ACHN (cell line): ENCODE measurements at places on chromosomes 3 and 15.
A peak's percentile ranks its signal among the peaks of the same experiment; 100 is the strongest.

GRCh38 chr3:177657243-177657642 lies 460.0 kb upstream of the TBL1XR1 start:
- no peak for DNase-seq

DNA sequence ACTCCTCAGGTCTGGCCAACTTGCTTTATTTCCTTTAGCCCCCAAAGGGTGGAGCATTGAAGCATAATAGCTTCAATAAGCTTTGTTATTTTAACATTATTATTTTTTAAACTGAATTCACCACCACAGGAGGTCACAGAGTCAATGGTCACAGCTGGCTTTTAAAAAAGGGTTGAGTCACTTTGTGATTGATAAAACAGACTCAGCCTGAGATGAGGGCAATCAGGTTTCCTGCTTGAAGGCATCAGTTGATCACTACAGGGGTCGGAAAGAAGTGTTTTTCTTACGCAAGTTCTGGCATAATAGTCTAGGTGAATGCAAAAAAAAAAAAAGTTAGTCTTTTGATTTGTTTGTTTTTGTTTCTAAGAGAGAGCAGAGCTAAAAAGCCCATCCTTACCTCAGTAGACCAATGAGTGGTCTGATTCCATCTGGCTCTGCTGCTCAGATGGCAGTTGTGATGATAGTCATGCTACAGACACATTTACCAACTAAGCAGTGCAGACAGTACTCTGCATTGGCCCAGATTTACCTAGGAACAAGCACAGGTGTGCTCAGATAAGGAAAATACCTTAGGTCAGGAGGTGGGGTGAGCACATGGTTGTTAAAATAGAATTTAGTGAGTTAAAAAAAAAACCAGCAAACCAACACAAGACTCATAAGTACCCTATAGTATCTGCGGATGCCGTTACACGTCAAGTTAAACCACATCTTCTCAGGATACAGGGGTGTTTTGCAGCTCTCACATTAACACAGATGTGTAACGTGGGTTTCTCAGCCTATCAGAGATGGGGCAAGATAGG lies 22.6 kb downstream of the ZNF80 start:
- DNase-seq: no peak

- no peak for DNase-seq
These were observed 40.4 kb upstream of the VEPH1 start for GRCh38 chr3:157543501-157544035.

- no peak for DNase-seq
These were observed 597.2 kb downstream of the EDEM1 start for GRCh38 chr3:5784690-5785089.

DNA sequence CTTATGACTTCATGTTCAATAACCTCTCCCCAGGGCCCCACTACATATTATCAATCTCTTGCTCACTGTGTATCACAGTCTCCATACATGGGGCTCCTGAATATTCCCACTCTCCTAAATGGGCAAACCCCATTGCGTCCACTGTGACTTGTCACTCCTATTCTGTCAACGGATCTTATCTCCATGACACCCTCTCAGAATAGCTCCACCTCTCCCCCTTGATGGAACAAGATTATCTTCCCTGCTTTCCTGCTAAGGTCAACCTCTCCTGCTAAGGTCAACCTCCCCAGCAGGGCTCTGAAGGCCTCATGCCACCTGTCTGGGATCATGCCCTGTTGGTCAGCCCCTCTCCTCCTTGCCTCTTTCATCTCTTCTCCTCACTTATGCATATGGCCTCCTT lies 1.8 kb downstream of the CLDN18 start:
- DNase-seq: no peak

DNA sequence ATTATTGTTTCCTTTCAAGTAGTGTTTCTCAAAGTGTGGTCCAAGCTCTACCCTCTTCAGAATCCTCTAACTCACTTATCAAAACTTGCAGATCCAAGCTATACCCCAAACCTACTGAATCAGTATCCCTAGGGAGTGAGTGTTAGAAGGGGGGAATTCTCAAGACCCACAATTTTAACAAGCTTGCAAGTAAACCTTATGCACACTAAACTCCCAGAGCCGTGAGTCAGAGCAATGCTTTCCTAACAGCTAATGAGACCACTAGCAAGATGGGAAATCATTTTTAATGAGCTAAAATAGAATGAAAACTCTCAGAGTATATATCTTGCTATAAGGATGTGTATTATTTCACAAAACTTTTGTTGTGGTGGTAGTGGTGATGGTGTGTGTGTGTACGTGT lies 41.1 kb upstream of the SRGAP3 start:
- DNase-seq: no peak

- DNase-seq: no peak
These were observed 90.1 kb downstream of the AAGAB start for GRCh38 chr15:67164401-67164791.

- peak; percentile 35 for DNase-seq
These were observed at the start of gene TM4SF18 for GRCh38 chr3:149333176-149333859. Gene TM4SF18 (minus strand): TSS chr3:149333636. CDS start chr3:149333382, 254 bp downstream.

- DNase-seq: peak; percentile 32
These were observed 52.7 kb upstream of the SPTSSB start for GRCh38 chr3:161423911-161424522.

DNA sequence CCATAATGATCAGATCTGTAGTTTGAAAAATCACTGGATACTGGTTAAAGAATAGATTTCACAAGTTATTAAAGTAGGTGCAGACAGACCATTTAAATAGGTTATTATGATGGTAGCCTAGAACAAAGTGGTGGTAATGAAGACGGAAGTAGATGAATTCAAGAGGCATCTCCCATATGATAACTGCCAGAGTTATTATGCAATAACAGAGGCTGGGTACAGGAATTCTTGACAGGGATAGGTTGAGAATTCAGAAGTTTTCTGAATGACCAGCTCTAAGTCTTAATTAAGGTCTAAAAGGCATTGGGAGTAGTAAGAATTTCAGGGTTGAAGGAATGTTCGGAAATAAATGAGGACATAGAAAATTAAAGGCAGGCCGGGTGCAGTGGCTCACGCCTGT lies 108.9 kb downstream of the PEAK1 start:
- no peak for DNase-seq

GRCh38 chr3:53219895-53220483 lies 35.8 kb downstream of the TKT start:
- peak; percentile 79 for DNase-seq

GRCh38 chr15:45572617-45573016 lies 14.6 kb upstream of the BLOC1S6 start:
- DNase-seq: no peak

GRCh38 chr15:59825901-59826300 lies 136.8 kb upstream of the BNIP2 start:
- no peak for DNase-seq

- no peak for DNase-seq
These were observed 36.1 kb downstream of the LSM3 start for GRCh38 chr3:14214764-14215163.

DNA sequence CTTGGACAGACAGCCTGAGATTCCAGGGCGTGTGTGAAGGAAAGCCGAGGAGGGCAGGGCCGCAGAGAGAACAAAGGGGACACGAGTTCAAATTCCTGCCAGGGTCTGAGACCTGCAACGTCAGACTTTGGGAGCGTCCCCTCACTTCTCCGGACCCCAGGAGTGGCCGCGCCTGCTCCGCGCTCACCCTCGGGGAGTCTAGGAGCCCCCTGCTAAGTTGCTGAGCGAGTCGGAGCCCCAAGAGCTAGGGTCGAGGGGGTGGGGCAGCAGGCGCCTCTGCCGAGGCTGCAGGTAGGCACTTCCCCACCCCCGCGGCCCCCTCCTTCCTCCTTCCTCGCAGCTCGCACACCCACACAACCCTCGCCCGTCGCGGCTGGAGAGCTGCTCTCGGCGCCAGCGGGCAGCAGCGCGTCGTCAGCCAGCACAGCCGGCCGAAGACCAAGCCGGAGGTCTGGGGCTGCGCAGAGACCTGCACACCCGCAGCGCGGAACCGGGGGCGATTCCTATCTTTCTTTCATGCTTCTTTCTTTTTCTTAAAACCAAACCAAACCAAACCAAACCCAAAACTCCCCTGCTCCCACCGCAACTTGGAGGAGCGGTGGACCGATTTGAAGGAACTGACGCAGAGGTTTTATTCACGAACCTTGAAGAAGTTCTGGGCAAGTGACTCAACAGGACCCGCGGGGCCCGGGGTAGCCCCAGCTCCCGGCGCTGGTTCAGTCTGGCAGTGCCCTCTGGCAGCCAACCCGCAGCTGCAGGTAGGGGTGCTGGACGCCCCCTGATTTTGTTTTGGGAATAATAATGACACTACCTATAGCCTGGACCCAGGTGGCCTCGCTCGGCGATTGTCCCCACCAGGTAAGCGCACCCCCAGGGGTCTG lies at the start of gene ANKRD34C:
TSS of gene ANKRD34C (plus strand) at position 352 of the 881 bp plus-strand sequence. CDS start 10,563 bp downstream, outside the sequence.
- DNase-seq: no peak

- no peak for DNase-seq
These were observed 58.4 kb downstream of the GAP43 start for GRCh38 chr3:115681736-115682135.

DNA sequence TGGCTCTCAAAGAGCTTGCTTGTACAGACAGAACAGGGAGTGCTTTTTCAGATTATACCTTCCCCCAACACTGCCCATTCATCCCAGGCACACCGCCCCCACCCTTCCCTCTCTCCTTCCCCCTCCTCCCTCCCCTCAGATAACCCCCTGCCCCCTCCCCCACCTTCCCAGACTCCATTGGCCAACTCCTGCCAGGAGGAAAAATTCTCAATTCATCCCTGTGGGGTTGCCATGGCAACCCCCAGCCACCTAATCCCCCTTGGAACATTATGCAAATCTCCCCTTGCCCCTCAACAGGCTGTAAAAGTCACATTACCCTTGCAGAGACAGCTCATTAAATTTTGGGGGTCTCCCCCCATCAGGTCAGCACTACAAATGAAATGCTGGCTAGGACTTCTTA lies 14.3 kb downstream of the TLE3 start:
- no peak for DNase-seq

DNA sequence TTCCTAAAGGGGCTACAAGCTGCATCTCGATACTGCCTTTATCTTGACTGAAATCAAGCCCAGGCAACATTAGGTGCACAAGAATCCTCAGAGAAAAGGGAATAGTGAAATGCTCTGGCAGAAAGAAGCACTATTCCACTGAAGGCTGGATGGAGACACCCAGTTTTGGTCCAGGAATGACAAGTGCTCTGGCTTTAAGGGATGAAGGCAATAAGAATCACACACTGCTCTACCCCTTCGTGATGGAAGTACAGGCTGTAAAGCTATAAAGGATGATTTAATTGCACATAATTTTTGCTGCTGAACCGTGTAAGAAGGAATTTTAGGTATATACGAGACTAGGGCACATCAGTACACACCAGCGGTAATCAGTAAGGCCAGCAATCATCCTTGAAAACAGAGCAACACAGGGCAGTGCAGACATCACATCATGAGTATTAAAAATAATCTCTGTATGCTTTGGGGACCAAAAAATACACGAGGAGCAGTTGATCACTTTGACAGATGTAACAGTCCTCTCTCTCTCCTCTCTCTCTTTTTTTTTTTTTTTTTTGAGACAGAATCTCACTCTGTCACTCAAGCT lies 414.6 kb upstream of the TBL1XR1 start:
- DNase-seq: no peak

DNA sequence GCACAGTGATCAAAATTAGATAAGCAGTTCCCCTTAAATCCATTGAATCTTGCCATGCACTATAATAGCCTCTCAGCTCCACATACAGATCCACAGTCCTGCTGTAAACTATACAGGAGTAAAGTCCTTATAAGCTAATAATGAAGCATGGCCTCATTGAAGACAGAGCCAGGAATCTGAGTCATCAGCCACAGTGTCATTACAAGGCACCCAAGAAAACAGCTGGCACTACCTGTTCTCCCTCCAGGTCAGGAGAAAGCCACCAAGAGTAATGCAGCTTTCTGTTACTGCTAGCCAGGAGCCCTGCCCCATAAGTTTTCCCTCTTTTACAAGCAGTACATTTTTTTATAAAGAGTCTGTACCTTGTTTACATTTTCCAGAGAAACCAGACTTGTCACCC lies 27.3 kb downstream of the WDR49 start:
- no peak for DNase-seq

DNA sequence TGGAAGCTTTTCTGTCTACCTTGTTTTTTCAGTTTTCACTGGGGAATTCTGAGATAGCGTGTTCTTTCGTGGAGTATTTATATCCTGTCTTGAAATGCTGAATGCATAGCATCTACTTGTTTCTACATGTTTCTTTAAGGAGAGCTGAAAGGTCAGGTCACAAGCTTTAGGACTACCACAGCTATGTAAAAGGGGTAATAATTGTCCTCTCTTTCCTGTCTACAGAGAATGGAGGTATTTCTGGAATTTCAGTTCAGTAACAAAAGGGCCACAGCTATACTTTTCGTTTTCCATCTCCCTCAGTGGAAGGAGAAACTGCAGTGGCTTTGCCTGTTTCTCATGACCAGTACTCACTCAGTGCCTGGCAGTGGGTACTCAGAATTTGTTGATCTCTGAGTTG lies 4.7 kb downstream of the INAFM2 start:
- peak; percentile 37 for DNase-seq

DNA sequence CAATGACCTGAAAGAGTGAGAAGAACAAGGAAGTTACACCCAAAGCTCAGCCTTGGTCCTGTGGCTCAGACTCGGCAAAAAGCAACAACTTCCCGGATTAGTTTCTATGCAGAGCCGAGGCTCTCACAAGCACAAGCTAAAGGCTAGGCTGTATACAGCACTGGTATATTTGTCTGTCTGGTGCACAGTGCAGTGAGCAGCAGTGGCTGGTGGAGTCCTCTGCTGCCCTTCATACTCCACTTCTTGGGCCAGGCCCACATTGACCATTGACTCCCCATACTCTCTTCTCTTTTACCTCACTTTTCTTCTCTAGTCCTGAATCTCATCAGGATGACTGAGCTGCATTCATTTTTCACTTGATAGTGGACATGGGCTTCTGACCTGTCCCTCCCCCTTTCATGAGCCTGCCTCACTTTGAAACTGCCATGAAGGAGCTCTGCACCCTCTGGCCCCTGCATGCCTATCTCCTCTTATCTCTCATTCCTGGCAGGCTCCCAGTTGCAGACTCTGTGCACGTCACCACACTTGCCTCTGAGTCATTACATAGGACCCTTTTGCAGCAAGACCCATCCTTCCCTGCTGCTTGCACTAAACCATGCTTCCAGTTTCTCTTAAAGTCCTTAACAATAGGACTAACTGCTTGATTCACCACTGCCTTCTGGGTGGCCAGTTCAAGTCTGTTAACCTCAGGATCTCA lies 379.3 kb downstream of the NTRK3 start:
- DNase-seq: no peak

DNA sequence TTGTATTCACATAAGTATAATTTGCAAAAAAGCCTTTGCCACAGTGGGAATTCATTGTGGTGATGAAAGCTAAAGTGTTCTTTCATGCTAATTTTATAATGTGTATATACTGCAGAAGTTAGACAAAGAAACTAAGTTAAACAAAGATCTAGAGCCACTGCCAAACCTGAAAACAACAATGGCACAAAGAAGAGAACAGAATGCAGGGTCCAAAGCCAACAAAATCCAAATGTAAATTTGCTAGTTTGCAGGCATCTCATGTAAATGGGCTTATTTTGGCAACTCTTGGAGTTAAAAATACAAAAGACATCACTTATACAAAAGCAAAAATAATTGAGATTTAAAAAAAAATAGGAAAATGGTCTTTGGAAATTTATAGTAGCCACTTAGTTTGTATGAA lies 123.0 kb downstream of the TCF12 start:
- DNase-seq: no peak

GRCh38 chr3:114299421-114299820 lies 5.6 kb downstream of the TIGIT start:
- peak; percentile 46 for DNase-seq
